ENCODE measurements at places on chromosomes 7 and 10. TPM values are rescaled to one million over a fixed set of nuclear protein-coding genes. Genes with fewer than 3 reads are reported as not detected.

The BMPER gene
- 7.4 TPM for total RNA-seq

The PPP1R3C gene
- 125 TPM for total RNA-seq

The AP4M1 gene
- total RNA-seq: 28.9 TPM

The MOGAT3 gene
- total RNA-seq: not detected

The ANK3 gene
- 3.2 TPM for total RNA-seq

The SP4 gene
- total RNA-seq: 2.2 TPM

The ETV1 gene
- total RNA-seq: 28.7 TPM

The CYP3A4 gene
- not detected for total RNA-seq
